Tongue (tissue), 3 donors: ENCODE measurements at places on chromosomes 6 and 20.
A peak's percentile ranks its signal among the peaks of the same experiment; 100 is the strongest.

DNA sequence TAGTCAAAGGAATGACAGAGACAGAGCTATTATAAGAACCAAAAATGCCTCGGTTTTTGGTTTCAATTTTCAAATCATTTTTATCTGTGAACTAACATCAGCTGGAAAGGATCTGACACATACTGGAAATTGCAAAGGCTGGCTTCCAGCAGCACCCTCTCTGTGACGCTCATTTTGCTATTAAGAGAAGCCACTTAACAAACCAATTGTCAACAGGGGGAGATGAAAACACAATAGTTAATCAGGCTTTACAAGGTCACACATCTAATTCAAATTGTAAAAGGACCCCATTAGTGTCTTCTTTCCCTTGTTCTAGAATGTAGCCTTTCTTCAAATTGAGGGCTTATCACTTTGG is 160.5 kb downstream of the TFAP2B start:
- DNase-seq: no peak

DNA sequence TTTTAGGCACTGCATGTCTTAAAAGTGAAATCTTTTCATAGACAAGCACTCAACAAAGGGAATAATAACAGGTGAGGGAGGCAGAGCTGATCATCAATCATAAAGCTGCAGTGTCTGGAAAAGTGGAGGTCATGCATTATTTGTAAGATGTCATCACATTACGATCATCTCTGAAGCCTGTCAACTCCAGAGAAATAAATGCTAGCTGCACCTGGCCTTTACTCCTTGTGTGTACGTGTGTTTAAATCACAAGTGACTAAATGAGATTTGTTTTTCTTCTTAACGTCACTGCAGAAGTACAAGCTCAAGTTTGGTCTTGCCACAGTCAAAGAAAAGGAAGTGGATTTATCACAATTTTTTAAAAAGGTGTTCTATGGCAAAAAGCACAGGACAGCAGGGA is 275.5 kb upstream of the SGK1 start:
- peak; percentile 38 for DNase-seq

GRCh38 chr6:136319732-136320131 is 30.1 kb upstream of the BCLAF1 start:
- DNase-seq: no peak

- no peak for DNase-seq
These were observed 250.1 kb upstream of the ZFP64 start for GRCh38 chr20:52441710-52442109.

GRCh38 chr6:124854338-124854922 is 107.8 kb upstream of the RNF217 start:
- DNase-seq: peak; percentile 9

DNA sequence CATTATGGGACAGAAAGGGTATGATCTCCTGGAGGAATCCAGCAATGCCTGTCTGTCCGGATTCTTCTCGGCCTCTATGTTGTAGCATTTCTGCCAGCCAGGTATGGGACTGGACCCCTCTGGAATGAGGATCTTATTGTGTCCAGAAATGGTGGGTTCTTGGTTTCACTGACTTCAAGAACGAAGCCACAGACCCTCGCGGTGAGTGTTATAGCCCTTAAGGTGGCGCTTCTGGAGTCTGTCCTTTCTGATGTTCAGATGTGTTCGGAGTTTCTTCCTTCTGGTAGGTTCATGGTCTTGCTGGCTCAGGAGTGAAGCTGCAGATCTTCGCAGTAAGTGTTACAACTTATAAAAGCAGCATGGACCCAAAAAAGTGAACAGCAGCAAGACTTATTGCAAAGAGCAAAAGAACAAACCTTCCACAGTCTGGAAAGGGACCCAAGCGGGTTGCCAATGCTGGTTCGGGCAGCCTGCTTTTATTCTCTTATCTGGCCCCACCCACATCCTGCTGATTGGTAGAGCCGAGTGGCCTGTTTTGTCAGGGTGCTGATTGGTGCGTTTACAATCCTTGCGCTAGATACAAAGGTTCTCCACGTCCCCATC is 62.3 kb upstream of the IER3 start:
- no peak for DNase-seq

DNA sequence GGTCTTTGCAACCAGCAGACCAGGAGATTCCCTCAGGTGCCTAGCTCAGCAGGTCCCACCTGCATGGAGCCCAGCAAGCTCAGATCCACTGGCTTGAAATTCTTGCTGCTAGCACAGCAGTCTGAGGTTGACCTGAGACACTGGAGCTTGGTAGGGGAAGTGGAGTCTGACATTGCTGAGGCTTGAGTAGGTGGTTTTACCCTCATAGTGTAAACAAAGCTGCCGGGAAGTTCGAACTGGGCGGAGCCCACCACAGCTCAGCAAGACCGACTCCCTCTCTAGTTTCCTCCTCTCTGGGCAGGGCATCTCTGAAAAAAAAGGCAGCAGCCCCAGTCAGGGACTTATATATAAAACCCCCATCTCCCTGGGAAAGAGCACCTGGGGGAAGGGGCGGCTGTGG is 34.3 kb downstream of the PRSS35 start:
- no peak for DNase-seq

- DNase-seq: no peak
These were observed 767 bp downstream of the AP5S1 start for GRCh38 chr20:3820901-3821727.

GRCh38 chr20:37490663-37491350 is 30.2 kb upstream of the NNAT start:
- DNase-seq: no peak

DNA sequence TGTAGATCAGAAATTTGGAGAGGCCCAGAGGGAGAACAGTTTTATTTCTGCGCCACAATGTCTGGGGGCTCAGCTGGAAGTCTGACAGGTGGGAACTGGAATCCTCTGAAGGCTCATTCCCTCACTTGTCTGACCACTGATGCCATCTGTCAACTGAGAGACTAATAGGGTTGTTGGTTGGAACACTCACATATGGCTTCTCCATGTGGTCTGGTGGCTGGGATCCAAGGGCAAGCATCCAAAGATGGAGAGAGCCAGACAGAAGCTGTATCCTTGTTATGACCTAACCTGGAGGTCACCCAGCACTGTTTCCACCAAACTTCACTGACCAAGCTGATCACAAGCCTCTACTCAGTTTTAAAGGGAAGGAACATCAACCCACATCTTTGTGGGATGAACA is 117.9 kb upstream of the AKAP12 start:
- DNase-seq: peak; percentile 75

- DNase-seq: peak; percentile 60
These were observed 38.0 kb downstream of the CITED2 start for GRCh38 chr6:139336488-139336887.

GRCh38 chr20:58271606-58272351 is 37.7 kb upstream of the RAB22A start:
- DNase-seq: peak; percentile 13

DNA sequence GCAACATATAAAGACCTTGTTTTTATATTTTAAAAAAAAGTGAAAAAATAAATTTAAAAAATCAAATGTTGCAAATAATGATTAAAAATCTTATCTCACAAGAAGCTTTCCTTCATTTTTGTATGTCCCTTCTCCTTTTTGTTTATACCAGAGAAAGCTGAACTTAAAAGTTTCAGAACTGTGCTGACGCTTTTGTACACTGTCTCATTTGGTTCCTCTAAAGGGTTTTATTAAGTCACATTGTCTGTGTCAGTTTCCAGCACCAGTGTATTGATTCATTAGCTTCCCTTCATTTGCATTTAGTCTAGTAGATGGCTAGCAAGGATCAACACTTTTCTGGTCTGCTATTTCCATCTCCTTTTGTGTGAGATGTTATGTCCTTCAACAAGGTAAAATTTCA is 6.7 kb downstream of the PCED1A start:
- DNase-seq: no peak

GRCh38 chr20:7387638-7388193 is 552.5 kb downstream of the HAO1 start:
- no peak for DNase-seq

- DNase-seq: no peak
These were observed 138.0 kb downstream of the GJA1 start for GRCh38 chr6:121573481-121573880.

DNA sequence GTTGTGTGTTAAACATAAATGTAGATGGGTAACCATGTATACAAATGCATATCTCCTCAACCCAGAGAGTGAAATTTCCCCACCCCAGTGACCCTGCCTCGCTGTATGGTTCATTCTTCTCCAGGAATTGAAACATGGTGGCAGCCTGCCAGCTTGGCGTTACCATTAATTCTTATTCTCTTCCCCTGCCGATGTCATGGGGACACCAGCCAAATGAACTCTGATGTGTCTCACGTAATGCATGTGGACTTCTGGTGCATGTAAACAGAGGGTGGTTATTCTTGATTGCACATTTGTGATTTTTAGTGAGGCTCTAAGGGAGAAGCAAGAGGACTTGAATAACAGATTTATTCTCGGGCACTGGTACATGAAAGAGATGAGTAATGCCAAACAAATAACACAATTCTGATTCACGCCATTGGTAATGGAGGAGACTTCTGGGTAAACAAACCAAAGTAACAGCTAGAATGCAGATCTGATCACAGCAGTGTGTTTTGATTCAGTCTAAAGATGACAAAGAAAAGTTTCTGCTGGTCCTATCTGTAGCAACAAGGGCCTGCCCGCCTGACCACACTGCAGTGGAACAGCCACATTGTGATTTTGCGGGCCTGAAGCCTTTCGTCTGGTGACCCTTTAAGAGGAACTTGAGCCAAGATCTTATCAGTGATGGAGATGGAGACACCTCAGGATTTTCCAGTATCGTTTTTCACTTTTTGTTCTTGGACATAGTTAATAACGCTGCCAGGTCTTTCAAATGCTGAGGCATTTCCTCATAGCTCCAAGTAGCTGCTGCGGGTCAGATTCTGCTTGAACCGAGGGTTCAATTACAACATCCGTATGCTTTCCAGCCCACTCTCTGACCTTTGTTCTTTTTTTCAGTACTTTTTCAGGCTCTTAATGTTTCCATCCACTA is 171.8 kb upstream of the AKAP12 start:
- peak; percentile 76 for DNase-seq

GRCh38 chr6:28506807-28507475 is 8.7 kb downstream of the GPX6 start:
- DNase-seq: no peak

DNA sequence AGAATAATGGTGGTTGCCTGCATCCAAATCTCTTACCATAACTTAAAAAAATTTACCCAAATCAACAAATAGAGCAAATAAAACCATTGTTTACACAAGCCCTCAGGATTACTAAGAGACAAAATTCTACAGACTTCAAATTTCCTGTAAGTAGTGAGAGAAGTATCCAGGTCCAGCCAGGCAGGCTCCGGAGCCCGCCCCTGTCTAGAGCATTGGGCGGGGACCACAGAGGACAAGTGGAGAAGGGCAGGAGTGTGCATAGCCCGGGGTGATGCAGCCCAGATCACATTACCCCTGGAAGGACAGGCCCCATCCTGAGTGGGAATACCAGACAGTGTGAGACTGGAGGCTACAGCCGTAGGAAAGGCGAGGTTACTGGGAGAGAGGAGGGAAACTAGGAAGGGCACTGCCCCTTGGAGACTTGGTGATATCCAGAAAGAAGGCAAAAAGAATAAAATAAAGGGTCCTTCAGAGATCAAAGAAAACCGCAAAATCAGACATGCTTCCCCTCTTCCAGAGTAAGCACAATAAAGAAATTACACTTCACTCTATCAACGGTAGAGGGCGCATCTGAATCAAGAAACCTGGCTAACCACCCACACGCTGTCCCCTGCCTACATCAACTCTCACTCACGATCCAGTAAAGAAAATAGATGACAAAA is 26.6 kb downstream of the RIN2 start:
- peak; percentile 92 for DNase-seq

GRCh38 chr6:27838945-27839625 is 73.1 kb downstream of the OR2B2 start:
- DNase-seq: peak; percentile 76

DNA sequence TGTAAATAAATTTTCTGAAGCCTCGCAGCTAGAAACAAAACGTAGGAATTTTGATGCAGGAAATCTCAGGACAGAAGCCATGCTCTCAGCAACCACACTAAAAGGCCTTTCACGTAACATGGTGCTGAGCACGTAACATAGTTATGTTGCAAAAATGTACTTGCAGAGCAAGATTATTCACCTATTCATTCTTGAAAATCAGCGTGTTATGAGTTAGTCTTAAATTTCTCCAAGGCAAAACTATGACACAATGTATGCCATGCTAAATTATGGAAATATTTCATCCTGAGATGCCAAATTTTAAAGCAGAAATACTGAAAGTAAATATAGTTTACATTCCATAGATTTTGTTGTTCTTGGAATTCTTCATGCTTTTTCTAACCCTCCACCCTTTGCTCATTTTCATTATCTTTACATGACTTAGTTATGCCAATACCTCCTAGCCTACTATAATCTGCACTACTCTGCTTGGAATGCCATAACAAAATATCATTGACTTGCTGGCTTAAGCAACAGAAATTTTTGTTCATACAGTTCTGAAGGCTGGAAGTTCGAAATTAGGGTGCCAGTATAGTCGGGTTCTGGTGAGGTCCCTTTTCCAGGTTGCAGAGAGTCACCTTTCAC is 179.8 kb upstream of the BMP5 start:
- DNase-seq: no peak

DNA sequence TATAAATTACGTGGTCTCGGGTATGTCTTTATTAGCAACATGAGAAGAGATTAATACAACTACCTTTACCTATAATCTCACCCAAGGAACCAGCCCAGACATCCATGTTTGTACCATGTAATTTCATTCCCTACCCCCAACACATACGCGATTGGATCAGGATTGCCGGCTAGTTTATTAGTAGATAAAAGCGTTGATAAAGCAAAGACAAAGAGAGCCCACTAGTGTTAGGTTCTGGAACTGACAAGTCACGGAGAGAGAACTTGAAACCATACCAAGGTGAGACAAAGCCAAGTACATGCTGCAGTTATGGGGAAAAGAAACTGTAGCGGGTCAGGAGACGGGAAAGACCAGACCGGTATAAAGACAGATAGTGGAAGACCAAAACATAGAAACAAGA is 37.4 kb upstream of the FAM135A start:
- DNase-seq: no peak

DNA sequence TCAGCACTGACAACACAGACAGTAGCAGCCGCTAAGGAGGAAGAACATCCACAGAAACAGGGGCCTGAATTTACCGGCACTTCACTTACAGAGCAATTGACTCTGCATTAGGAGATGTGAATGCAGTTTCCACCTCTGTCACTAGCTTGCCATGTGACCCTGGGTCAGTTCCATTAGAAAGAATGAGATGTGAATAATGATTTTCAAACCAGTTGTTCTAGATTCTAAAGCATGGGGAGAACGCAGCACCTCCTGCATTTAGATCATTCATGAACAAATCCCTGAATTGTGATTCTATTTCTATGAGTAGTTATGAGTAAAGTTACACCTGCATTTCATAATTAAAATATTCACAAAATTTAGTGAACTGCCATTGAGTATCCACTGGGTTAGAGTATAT is 197.3 kb upstream of the EXOC2 start:
- DNase-seq: no peak

GRCh38 chr6:73309785-73310502 is 44.1 kb downstream of the DPPA5 start:
- DNase-seq: peak; percentile 74
